ENCODE measurements at places on chromosomes 5 and 9.

- no peak for DNase-seq
Observed at GRCh38 chr9:16410601-16411280, 459.7 kb downstream of the BNC2 start.

DNA sequence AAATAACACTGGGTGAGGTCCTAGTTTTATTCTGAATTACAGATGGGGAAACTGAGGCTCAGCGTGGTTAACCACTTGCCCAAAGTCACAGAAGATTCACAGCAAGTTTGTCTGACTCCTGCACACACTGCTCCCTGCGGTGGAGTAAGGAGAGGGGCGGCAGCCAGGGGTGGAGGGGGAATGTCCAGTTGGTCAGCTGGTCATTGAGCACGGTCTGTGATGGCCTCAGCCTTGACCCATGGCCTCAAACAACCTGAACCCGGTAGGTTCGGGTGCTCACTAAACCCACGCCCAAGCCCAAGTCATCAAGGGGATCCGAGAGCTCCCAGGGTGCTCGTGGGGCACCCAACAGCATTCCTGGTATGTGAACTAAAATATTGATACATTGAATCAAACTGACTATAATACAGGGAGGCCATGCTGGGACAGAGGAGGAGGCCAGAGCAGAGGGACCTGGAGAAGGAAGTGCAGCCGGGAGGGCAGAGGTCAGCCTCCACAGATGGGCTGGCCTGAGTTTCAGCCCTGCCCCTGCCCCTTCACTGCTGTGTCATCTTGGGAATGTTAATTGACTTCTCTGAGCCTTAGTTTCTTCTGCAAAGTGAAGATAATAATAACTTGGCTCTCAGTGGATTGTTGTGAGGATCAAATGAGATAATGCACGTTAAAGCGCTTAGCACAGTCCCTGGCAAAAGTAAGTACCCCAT is 3.6 kb upstream of the IL17B start:
- DNase-seq, result no peak

DNA sequence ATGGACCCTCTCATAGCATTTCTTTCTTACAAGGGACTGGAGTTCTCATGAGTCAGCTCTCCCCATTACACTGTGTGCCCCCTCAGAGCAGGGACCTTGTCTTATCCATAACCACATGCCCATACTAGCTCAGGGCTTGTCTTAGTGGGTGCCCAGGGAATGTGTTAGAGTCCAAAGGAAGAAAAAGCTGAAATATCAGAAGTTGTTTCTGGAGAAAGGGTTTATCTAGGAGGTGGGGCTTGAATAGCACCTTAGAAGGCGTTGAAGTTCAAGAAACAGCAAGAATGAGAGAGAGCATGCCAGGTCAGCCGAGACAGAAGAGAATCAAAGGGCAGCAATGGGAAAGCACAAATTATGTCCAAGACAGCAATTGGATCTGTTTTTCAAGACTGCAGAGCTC is 109.4 kb downstream of the TTLL11 start:
- no peak for DNase-seq

DNA sequence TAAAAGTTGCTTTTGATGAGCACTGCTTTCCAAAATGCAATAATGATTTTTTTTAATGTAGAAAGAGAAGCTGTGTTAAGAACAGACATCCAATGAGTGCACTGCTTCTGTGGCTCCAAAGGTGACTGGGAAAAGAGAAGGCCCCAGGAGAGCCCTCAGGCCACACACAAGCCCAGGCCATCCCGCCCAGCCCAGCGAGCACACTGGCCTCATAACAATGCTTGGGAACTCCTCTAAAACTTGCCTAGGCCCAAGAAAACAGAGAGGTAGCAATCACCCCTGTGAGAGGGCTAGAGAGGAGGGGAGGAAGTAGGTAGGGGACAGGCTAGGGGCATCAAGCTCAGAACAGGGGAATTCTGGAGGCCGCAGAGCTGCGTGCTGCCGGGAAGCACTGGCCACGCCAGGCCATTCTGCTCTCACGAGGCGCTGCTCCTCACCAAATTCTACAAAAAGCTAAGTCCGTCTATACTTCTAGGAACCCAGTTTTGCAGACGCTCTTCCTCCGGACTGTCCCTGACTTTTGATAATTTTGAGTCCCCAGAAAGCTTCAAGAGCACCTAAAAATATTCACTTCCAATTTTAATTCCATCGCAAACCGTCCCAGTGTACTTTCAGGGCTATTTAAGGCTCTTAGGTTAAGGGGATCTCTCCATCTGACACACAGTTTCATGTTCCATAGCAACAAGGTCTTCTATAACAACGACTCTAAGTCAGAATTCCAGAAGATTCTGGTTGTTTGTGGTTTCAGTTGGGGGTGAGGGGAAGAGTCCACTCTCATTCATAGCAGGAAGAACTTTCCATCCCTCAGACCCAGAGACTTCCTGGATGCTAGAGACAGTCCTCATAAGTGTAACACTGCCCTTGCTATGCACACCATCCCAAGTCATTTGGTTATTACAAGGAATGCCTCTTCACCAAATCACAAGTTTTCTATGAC is 51.0 kb downstream of the HABP4 start:
- DNase-seq, result no peak

DNA sequence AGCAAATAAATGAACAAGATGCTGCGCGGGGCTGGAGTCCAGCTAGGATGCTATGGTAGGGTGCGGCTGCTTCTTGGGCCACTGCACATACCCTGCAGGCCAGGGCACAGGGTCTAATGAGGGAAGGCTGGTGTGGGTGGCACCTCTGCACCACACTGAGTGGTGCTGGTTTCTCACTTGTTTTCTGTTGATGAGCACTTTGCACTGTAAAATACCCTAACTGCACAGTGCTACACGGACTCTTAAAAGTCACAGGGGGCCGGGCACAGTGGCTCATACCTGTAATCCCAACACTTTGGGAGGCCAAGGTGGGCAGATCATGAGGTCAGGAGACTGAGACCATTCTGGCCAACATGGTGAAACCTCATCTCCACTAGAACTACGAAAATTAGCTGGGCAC is 52.7 kb upstream of the DMRT1 start:
- DNase-seq, result no peak

- DNase-seq, result no peak
Observed at GRCh38 chr9:16526380-16526779, 344.1 kb downstream of the BNC2 start.

- no peak for DNase-seq
Observed at GRCh38 chr5:174300118-174300940, 254.8 kb downstream of the NSG2 start.

DNA sequence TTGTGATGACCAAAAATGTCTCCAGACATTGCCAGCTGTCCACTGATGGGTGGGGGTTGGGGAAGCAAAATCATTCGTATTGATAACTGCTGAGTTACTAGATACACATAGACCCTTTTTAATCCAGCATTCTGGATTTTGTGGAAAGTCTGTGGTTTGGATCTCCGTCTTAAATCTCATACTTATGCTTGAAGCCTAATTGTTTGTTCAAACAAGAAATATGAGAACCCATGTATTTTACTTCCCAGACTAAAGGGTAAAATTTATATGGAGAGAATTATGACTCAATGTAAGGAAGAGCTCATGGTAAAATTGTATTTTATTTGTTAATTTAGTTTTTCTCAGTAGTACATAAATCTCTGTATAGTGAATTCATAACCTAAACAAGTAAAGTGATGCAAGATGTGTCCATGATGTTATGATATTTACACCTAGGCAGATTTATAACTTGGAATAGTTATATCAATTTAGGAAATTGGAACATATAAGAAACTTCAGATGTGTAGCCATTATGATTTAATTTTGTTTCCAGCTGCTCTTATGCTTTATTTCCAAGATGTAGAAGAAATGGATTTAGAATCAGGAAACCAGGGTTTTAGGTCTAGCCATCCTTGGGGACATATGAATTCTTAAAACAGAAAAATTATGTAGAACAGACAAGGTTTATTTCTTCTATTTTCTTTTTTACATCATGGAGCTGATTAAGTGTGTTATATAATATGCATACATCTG is 4.5 kb upstream of the OGN start:
- DNase-seq, result no peak

DNA sequence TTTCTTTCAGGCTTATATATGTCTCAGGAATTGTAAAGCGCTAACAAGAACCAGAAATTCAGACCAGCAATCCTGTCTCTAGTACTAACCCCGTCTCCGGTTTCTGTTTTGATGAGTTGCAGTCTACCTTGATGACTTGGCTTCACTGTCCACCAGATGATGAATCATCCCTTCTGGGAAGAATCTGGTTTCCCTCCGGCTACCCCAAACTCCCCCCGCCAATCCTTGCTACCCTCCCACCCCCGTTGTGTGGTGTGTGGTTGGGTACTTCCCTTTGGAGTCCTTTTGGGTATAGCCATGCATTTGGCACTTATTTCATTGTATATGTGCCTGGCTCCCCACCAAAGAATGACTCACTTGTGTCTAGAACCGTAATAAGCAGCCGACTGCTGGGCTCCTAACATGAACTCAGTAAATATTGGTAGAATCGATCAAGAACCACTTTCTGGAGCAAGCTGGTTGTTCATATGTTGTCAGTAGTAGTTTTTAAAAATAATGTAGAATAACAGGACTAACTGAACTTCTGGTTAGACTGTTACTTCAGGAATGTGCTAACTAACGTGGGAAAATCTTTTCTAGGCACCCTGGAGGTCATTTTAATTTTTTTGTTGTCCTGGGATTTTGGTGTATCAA is 8.3 kb upstream of the TGFBI start:
- peak; percentile 96 for DNase-seq

DNA sequence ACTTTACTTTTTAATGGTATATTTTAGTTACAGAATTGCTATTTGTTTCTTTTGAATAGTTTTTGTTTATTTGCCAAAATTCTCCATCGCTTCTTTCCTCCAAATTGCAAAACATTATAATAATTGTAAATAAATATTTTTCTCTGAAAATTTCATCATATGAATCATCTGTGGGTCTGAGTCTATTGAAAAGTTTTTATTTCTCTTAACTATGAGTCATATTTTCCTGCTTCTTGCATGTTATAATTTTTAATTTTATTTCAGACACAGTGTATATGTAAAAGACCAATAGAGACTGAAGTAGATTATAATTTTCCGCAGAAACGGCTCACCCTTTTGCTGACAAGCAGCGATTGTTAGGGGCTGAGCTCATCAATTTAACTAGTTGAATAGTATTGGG is 279.1 kb upstream of the IL12B start:
- no peak for DNase-seq

GRCh38 chr5:171418982-171419687 is at the start of gene FGF18:
Gene FGF18 (plus strand): TSS chr5:171419647. CDS start chr5:171420200, 553 bp downstream.
- DNase-seq, result peak; percentile 15

Measured in suppressor macrophage treated with lipopolysaccharide for 4 hours (primary cell).